Left renal pelvis (tissue), 4 donors: ENCODE measurements at places on chromosomes 3 and 15. TPM values are rescaled to one million over a fixed set of nuclear protein-coding genes. Genes with fewer than 3 reads are reported as not detected.

GRCh38 chr15:94667109-94667508 lies 435.7 kb downstream of the MCTP2 start:
- DNase-seq = no peak

CCR9 gene
- not detected for polyA plus RNA-seq

DNA sequence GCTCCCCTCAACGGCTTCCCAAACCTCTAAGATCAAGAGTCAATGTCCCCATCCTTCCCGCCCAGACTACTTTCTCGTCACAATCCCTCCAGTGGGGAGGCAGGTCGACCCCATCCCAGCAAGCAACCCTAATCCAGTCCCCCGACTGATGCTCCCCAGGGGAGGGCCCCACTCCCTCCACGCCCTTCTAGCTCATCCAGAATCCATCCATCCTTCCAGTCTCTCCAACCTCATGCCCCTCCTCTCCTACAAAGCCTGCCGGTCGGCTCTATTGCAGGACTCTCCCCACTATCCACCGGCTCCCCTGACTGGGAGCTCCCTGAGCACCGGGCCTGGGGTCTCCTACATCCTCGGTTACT lies 1.3 kb downstream of the ADAMTS7 start:
- no peak for DNase-seq

GOLGA8G gene
- polyA plus RNA-seq = 0.06 TPM

- no peak for DNase-seq
Observed at GRCh38 chr3:123137001-123137400, 64.7 kb upstream of the SEC22A start.

TGM4 gene
- not detected for polyA plus RNA-seq

CDCP1 gene
- polyA plus RNA-seq = 0.49 TPM

ZNF770 gene
- polyA plus RNA-seq = 66.7 TPM

DYNLT2B gene
- 37.0 TPM for polyA plus RNA-seq

GRCh38 chr15:57866149-57866736 lies 159.7 kb downstream of the POLR2M start:
- DNase-seq = peak; percentile 17

GRCh38 chr3:131338948-131339640 lies 42.5 kb upstream of the NUDT16 start:
- no peak for DNase-seq

TGM5 gene
- not detected for polyA plus RNA-seq

- no peak for DNase-seq
Observed at GRCh38 chr15:98155356-98155755, 194.9 kb downstream of the ARRDC4 start.

DNA sequence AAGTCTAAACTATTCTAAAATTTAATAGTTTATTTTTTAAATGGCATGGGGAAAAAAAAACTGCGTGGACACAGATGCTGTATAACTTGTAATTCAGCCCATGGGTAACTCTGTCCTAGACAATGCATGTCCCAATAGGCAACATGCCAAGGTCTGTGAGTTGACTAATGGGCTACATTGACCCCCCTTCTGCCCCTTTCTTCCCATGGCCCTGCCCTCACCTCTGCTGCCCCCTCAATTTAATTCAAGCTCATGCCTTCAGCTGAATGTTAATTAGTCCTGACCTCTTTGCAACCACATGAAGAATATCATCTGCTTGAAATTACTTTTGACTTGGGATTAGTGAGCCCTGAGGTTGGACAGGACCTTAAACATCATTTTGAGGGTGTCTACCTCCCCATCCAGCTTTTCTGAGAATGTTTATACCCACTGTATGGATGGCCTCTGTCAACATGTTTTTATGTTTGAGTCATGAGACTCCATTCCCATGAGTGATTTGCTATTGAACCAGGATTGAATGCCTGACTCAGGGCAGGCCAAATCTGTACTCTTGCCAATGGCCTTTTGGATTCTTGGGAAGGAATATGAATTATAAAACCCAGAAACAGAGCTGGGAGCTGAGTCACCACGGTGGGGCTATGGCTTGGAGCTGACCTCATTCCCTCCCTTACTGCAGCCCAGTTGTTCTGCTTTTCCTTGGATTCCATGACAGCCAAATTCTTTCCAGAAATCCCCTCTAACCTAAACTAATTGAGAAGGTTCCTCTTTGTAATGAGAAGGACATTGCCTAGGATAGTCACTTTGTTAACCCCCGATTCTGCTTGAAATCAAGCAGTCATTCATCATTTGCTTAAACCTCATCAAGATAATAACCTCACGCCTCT lies 33.5 kb upstream of the PDE8A start:
- no peak for DNase-seq

GRCh38 chr3:123682302-123682701 lies 97.4 kb upstream of the HACD2 start:
- no peak for DNase-seq

GRCh38 chr15:89740137-89740536 lies 10.9 kb downstream of the MESP1 start:
- no peak for DNase-seq

DNA sequence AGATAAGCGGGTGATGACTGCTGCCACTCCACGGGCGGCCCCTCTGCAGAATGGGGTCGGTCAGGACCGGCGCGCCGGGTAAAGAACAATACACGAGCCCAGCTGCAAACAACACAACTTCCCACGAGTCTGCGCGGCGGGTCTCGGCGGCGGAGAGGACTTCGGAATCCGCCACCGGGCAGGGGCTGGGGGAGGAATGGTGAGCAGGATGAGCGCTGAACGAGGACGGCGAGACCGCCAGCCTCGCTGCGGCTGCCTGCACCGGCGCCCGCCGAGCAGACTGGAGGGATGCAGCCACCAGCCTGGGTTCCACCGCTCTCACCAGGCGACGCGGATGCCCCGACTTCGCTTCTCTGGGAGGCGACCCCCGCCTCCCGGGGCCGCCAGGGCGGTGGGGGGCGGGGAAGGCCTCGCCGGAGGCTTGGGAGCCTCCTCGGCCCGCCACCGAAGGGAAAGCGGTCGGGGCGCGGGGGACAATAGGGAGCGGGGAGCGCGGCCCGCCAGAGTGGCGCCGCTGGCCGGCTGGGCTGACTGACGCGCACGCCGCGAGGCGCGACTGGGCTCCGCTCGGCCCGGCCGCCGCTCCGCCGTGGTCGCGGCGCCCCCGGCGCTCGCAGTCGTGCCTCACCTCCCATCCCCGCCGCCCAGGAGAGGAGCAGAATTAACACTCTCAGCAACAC lies 515 bp downstream of the ADAM10 start:
- no peak for DNase-seq

GRCh38 chr15:74453925-74454763 lies 6.8 kb downstream of the UBL7 start:
- DNase-seq = no peak

GRCh38 chr3:188624828-188625227 lies 470.9 kb downstream of the LPP start:
- DNase-seq = no peak

DNA sequence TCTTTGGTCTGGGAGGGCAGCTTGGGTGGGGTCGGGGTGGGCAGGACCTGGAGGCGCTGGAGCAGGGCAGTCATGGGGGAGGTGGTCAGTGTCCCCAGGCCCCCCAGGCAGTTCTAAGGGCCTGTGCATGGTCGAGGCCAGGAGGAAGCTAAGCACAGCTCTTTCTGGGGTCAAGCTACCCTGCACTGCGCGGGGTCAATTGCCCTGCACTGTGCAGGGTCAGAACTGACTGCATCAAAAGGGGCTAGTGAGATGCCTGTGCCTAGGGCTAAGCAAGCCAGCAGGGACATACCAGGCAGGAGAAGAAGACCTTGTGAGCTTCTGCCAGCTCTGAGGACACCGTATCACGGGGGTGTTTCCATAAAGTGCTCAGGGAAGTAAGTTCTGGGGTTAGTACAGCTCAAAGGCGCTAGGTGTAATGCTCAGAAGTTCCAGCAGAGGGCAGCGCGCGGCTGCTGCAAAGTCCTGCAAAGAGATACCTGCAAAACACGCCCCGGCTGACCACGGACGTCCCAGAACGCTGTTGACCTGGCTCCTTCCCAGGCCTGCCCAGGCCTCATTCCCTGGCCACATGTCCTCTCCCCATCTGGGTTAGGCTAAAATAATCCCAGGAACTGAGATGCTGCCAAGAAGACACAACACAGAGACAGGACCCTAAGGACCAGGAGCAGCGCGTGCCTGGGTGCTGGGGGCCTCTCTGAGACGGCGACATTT lies 18.8 kb upstream of the IQSEC1 start:
- peak; percentile 49 for DNase-seq

DNA sequence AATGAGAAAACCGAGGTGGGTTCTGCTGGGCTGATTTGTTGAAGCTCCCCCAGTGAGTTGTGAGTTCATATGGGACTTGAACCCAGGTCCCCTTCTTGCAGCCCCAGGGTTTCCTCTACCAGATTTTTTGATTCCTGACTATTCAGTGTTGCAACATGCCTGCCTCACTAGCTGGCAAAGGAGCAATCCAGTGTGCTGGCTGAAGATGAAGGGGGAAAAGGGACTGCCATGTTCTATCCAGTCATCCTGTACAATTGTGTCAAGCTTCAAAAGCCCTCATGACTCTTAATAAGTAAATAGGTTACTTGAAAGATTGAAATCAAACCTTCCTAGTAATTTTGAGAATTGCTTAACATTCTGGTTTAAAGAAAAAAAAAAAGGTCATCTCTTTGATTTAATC lies 211.5 kb upstream of the TP63 start:
- no peak for DNase-seq

GRCh38 chr3:120095979-120096426 lies 1.8 kb upstream of the GSK3B start:
- no peak for DNase-seq

DNA sequence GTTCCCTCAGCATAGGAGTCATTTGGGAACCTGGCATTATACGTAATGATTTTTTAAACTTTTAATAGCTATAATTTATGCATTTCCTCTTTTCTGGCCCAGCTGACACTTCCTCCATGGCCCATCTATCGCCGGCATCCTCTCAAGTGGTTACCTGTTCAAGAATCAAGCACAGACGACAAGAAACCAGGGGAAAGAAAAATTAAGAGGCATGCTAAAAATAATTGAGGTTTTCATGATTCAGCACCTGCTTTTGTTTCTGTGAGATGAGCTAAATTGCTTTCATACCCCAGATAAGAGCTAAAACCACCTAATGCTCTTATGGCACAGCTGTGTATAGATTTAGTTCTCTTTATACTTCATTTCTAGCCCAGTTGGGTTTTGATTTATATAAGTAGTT lies 1.7 kb downstream of the SPCS1 start:
- DNase-seq = no peak

GRCh38 chr3:129747992-129748391 lies 141.5 kb upstream of the PLXND1 start:
- DNase-seq = no peak

- DNase-seq = no peak
Observed at GRCh38 chr3:48219543-48219942, 3.8 kb upstream of the CAMP start.

DNA sequence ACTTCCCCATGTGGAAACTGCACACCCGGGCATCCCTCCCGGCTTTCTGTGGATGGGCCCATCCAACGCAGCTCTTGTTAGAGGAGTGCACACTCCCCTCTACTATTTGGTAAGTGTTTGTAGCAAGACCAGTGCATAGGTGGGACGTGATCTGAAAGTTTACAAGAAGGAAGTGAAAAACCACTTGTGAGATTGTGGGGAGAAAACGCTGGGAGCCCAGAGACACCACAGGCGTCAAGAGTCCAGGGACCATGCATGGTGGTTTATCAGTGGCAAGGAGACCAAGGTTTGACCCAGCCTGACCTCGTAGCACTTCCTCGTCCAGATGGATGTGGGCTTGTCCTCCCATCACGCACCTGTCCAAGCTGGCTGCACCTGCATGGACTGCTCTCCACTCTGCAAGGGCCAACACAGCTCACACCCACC lies 51.6 kb downstream of the ATP10A start:
- DNase-seq = no peak

DNA sequence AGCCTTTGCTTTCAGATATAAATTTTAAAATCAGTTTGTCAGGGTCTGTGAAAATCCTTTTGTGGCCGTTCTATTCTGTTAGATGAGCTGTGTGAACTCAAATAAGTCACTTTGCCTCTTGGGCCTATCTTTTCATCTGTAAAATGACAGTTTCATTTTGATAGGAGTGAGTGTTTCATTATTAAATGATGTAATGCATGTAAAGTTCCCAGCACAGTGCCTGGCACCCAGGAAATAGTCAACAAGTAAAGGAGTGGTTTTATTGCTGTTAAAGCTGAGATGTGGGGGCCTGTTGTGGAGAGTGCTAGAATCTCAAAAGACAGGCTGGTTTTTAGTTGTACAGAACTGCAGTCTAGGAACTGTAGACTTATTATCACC lies 394.5 kb upstream of the CFAP20DC start:
- DNase-seq = no peak
